ENCODE measurements at places on chromosomes 1 and 21.

DNA sequence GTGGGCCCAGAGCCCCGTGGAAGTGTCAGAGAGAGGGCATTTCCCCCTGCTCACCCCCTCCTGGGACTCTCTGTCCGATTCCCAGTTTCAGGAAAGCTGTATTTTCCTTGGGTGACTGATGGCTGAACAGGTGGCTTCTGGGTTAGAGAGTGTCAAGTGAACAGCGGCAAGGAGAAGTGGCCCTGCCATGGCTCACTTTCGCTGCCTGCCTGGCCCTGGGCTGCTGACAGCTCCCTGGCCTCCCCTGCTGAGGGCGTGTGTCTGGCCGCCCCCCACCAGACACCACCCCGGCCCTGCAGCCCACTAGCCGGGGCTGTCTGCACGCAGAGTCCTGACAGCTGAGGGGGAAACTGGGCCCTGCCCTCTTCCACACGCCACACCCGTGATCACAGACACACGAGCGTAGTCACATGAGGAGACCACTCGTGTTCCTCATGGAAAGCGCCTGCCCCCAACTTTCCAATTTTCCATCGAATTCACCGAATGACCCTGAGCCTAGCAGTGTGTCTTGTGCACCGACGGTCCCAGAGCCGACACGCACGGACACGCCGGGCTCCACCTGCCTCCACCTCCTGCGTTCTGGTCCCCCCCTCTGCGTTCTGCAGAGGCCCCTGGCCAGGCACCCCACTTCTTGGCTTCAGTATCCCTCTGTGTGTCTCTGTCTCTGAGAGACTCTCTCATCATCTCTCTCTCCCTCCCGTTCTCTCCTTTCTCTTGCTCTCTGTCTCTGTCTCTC is 60.6 kb upstream of the CASZ1 start:
- no peak for DNase-seq

- no peak for DNase-seq
These were observed 133.2 kb downstream of the PROX1 start for GRCh38 chr1:214120951-214121350.

GRCh38 chr1:20074725-20075171 is 4.8 kb downstream of the PLA2G5 start:
- DNase-seq = no peak

GRCh38 chr1:202762019-202762418 is 46.2 kb downstream of the KDM5B start:
- DNase-seq = no peak

GRCh38 chr1:80359666-80360065 is 1353.1 kb upstream of the ADGRL4 start:
- DNase-seq = no peak

GRCh38 chr1:112723511-112723839 is 8.3 kb upstream of the PPM1J start:
- no peak for DNase-seq

DNA sequence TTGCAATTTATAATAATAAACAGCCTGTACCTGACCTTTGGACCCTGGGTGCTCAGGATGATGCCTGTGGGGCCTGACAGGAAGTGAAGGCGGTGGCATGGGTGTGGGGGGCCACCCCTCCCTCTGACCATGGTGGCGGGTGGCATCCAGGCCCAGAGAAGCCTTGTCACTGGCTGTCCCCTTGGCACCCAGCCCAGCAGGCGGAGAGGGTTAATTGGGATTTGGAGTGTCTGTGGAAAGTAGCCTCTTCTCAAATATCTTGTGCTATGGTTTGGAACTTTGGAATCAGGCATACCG is 20.5 kb downstream of the SOX13 start:
- no peak for DNase-seq

DNA sequence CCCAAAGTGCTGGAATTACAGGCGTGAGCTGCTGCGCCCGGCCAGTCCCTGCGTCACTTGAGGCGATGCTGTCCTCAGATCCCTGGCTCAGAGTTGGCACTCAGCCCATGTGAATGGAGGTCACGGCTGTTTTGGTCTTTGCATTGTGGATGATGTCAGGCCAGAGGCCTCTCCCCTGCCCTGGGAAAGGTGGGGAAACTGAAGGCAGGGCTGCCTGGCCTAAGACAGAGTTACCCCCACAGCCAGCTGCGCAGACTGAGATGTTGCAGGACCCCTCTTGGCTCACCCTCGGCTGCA is 821 bp downstream of the MASP2 start:
- DNase-seq = no peak

- no peak for DNase-seq
These were observed 2.6 kb downstream of the IFNAR1 start for GRCh38 chr21:33327326-33327725.

- no peak for DNase-seq
These were observed 4.2 kb upstream of the SHISAL2A start for GRCh38 chr1:52628614-52629324.

GRCh38 chr1:229254910-229255541 is 15.9 kb upstream of the RAB4A start:
- no peak for DNase-seq

GRCh38 chr1:99748419-99748818 is 18.0 kb downstream of the FRRS1 start:
- DNase-seq = no peak

DNA sequence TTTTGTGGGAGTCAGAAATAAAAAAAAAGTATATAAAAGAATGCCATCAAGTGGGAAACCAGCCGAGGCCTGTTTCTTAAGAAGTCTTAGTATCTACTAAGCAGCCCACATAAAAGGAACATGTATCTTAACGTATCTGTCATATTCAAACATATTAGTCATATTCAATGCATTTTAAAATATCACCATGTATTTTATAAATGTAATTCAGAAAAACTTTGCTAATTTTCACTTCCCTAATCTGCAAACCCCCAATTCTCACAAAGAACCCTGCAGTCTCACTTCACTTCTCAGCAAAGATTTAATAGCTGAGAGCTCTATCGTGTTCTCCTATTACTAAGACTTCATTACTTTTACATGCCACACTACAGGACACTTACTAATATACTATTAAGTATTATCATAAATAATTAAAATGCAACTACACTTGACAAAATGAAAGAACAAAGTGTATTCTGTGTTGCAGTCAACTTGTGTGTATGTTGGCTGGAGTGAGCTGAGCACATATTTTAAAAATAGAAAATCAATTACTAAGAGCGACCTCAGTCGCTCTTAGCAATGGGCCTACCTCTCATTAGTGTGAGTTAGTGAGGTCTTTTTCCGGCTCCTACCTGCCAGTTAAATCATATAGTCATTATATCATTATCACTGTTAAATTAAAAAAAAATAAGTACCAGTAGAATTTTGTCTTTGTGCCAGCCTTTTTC is 484.3 kb downstream of the LMO4 start:
- DNase-seq = no peak

DNA sequence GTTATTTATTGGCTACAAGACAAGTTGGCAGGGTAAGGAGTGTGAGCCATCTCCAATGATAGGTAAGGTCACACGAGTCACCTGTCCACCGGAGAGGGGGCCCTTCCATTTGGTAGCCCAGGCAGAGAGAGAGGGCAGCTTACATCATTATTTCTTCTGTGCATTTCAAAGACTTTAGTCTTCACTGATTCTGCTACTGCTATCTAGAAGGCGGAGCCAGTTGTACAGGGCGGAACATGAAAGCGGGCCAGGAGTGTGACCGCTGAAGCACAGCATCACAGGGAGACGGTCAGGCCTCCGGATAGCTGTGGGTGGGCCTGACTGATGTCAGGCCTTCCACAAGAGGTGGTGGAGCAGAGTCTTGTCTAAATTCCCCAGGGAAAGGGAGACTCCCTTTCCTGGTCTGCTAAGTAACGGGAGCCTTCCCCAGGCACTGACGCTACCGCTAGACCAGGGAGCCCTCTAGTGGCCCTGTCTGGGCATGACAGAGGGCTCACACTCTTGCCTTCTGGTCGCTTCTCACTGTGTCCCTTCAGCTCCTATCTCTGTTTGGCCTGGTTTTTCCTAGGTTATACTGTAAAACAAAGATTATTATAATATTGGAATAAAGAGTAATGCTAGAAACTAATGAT is 36.7 kb downstream of the ZNF695 start:
- DNase-seq = peak; percentile 18

- DNase-seq = no peak
These were observed 37.0 kb downstream of the COL6A1 start for GRCh38 chr21:46018615-46019014.

DNA sequence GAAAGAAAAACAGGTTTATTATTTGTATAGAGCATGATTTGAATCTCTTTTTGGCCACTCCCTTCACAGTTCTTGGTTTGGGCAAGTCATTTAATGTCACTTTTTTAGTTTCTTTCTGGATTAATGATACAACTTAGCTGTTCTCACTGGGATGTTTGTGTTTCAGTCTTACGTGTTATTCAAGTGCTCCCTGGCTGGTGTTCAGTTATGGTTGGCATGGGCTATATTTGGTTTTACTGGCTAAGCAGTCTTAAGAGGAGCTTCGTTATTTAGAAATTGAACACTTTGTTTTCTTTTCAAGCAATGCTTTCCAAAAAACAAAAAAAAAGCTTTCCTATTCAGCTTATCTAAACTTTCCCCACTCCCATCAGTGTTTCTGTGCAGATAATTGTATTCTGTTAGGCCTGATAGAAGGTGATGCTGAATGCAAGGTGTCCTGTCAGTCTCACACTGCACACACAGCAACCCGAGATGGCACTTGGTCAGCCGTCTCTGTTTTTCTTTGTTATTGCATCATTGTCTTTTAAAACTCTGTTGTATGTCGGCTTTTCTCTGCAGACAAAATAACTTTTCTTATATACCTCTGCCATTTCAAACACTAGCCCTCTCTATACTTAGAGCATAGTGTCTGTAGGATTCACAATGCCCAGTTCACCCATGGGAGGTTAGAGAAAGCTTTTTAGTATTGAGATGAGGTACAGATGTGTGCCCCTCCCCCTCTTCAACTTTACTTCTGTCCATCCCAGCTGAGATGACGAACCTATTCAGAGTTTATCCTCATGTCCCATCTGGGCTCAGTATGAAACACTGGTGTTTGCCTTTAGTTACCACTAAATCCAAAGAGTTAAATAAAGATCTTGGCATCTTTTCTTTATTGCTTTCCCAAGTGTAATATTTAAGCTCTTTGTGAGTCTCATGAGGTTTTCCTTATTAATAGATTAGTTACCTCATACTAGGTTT is 80.2 kb downstream of the VPS13D start:
- no peak for DNase-seq

DNA sequence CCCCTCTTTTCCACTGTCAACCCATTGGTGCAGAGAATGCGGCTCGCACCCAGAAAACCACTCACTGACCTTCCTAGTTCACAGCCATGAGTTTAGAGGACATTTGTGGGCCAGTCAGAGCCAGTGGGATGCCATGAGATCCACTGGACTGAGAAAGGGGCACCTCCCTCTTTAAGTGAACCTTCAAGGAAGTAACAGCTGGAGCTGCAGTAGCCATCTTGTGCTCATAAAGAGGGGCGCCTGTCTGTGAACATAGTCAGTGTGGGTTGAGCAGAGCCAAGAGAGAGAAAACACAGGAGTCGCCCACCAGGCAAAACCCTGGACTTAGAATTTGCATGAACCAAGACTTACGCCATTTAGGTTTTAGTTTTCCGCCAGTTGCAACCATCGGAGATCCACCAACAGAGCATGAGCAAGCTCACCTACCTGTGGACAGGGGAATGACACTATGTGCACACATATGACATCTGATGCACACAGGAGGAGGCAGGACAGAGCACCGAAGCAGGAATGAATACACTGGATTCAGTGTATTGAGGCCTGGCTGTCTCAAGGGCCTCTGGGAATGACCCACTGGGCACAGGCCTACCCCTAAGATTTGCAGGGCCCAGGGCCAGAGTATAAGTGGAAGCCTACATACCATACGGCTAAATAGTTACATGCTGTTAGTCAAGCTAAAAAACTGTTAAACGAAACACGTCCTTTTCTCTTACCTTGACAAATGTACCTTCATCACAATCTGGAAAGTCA is 151.6 kb downstream of the GRIK3 start:
- DNase-seq = no peak

GRCh38 chr1:75733661-75734060 is 9.2 kb downstream of the ACADM start:
- DNase-seq = no peak

GRCh38 chr1:41622402-41622801 is 137.9 kb upstream of the EDN2 start:
- no peak for DNase-seq

DNA sequence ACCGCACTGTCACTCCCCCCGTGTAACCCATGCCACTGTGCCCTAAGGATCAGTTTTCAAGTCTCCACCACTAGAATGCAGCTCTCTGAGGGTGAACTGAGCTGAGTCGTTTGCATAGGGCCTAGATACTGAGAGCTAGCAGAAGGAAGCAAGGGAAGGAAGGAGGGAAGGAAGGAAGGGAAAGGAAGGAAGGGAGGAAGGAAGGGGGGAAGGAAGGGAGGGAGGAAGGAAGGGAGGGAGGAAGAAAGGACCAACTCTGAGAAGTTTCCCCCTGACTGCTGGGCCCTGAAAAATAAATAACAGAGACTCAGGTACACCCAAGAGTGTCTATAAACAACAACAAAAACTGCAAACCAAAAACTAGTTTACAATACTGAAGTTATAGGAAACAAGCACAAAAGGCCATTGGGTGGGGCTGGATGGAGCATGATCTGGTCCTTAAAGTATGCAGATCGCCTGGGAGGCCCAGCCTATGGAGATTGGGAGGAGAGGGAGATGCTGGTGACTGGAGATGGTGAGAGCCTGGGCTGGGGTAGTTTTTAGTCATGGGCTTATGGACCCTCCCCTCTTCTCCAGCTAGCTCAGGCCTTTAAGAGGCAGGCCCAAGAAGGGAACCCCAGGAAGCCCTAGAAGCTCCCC is 1.7 kb upstream of the MRPS15 start:
- no peak for DNase-seq

- no peak for DNase-seq
These were observed 160.5 kb downstream of the PDE4B start for GRCh38 chr1:65953170-65953569.

- DNase-seq = no peak
These were observed 42.9 kb downstream of the EPHB2 start for GRCh38 chr1:22753481-22753971.

GRCh38 chr1:198333744-198334143 is 176.9 kb downstream of the NEK7 start:
- DNase-seq = no peak

GRCh38 chr1:239951511-239952140 is 140.1 kb upstream of the FMN2 start:
- no peak for DNase-seq

GRCh38 chr21:36664662-36664990 is 34.3 kb upstream of the SIM2 start:
- no peak for DNase-seq

DNA sequence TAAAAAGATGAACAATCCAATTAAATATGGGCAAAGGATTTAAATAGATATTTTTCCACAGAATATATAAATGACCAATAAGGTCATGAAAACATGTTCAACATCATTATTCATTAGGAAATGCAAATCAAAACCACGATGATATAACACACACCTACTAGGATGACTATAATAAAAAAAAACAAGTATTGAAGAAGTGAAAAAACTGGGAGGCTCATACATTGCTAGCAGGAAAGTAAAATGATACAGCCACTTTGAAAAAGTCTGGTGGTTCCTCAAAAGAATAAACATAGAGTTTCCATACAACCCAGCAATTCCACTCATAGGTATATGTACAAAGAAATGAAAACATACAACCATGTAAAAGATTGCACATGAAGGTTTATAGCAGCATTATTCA is 75.7 kb upstream of the RAB4A start:
- DNase-seq = no peak

GRCh38 chr1:186792870-186793581 is 35.7 kb upstream of the PLA2G4A start:
- no peak for DNase-seq

- DNase-seq = no peak
These were observed 80.8 kb downstream of the DMRTB1 start for GRCh38 chr1:53539711-53540603.

- DNase-seq = no peak
These were observed 89.3 kb downstream of the SIM2 start for GRCh38 chr21:36788120-36788638.

Measured in activated CD4-positive, alpha-beta T cell treated with anti-CD3 and anti-CD28 coated beads for 1 hour (primary cell).